ENCODE measurements at places on chromosomes 5 and 9. TPM values are rescaled to one million over a fixed set of nuclear protein-coding genes. Genes with fewer than 3 reads are reported as not detected.

The BASP1 gene
- 0.33 TPM for total RNA-seq

The AGXT2 gene
- not detected for total RNA-seq

The FAM153A gene
- total RNA-seq = 12.8 TPM

The RETREG1 gene
- total RNA-seq = 21.5 TPM

The TAF11L5 gene
- total RNA-seq = not detected

DNA sequence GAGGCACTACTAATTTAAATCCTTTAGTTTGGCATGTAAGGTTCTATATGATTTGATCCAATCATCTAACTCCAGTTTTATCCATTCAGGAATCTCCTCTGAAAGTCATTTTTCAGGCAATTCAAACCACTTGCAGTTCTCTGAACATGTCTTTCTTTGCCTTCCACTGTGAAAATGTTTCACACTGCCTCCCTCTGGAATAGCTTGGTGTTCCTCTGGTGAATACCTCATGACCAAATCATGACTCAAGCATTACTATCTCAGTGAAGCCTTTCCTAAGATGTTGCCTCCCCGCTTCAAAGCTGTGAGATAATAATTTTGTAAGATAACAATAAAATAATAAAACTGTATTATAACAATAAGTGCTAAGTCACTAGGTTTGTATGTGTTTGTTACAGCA lies 981.1 kb downstream of the DTWD2 start:
- no peak for DNase-seq
- H3K27me3 ChIP-seq = no peaks in the 10 kb centered on the region
- no peak overlapping the region for H3K27ac ChIP-seq
- no peaks in the 10 kb centered on the region for H3K36me3 ChIP-seq

- H3K4me3 ChIP-seq = no peak overlapping the region
- H3K27ac ChIP-seq = no peak overlapping the region
- DNase-seq = no peak
- no peaks in the 10 kb centered on the region for H3K4me1 ChIP-seq
Measured at GRCh38 chr5:74051076-74051475, 425.1 kb downstream of the ARHGEF28 start.

- H3K4me1 ChIP-seq = peaks cover 9% of the 10 kb centered on the region
- peaks cover 5% of the 10 kb centered on the region for H3K36me3 ChIP-seq
- peak; percentile 2 for DNase-seq
Measured at GRCh38 chr9:95027914-95028852, 289.3 kb downstream of the FANCC start.

- H3K36me3 ChIP-seq = no peaks in the 10 kb centered on the region
- H3K27ac ChIP-seq = no peak overlapping the region
- no peak overlapping the region for H3K4me3 ChIP-seq
- no peaks in the 10 kb centered on the region for H3K27me3 ChIP-seq
Measured at GRCh38 chr9:114221706-114222465, 66.5 kb downstream of the COL27A1 start.

- no peaks in the 10 kb centered on the region for H3K36me3 ChIP-seq
- no peak overlapping the region for H3K4me3 ChIP-seq
- DNase-seq = no peak
- peaks cover 6% of the 10 kb centered on the region for H3K4me1 ChIP-seq
- no peaks in the 10 kb centered on the region for H3K27me3 ChIP-seq
- H3K27ac ChIP-seq = no peak overlapping the region
Measured at GRCh38 chr5:36945687-36946086, 69.1 kb downstream of the NIPBL start.

- DNase-seq = no peak
- H3K4me1 ChIP-seq = peaks cover 4% of the 10 kb centered on the region
- peaks cover 7% of the 10 kb centered on the region for H3K27me3 ChIP-seq
- no peak overlapping the region for H3K27ac ChIP-seq
- H3K36me3 ChIP-seq = no peaks in the 10 kb centered on the region
- no peak overlapping the region for H3K4me3 ChIP-seq
Measured at GRCh38 chr5:79464695-79465332, 49.1 kb downstream of the HOMER1 start.

DNA sequence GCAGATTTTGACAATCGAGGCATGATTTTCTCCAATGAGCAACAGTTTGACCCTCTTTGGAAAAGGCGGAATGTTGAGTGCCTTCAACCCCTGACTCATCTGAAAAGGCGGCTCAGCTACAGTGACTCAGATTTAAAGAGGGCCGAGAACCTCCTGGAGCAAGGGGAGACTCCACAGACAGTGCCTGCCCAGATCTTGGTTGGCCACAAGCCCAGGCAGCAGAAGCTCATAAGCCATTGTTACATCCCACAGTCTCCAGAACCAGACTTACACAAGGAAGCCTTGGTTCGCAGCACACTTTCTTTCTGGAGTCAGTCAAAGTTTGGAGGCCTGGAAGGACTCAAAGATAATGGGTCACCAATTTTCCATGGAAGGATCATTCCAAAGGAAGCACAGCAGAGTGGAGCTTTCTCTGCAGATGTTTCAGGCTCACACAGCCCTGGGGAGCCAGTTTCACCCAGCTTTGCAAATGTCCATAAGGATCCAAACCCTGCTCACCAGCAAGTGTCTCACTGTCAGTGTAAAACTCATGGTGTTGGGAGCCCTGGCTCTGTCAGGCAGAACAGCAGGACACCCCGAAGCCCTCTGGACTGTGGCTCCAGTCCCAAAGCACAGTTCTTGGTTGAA lies 13.6 kb downstream of the PTPDC1 start:
- H3K4me1 ChIP-seq = peaks cover 3% of the 10 kb centered on the region
- H3K27me3 ChIP-seq = no peaks in the 10 kb centered on the region
- H3K36me3 ChIP-seq = no peaks in the 10 kb centered on the region
- no peak for DNase-seq

- H3K27me3 ChIP-seq = no peaks in the 10 kb centered on the region
- DNase-seq = no peak
- peaks cover 19% of the 10 kb centered on the region for H3K4me1 ChIP-seq
- no peak overlapping the region for H3K27ac ChIP-seq
- peaks cover 31% of the 10 kb centered on the region for H3K36me3 ChIP-seq
Measured at GRCh38 chr5:75460942-75461610, 50.4 kb downstream of the CERT1 start.

GRCh38 chr9:86410281-86410680 lies 56.1 kb upstream of the TUT7 start:
- no peaks in the 10 kb centered on the region for H3K36me3 ChIP-seq
- peaks cover 6% of the 10 kb centered on the region for H3K27me3 ChIP-seq
- H3K4me3 ChIP-seq = no peak overlapping the region
- peaks cover 9% of the 10 kb centered on the region for H3K4me1 ChIP-seq

DNA sequence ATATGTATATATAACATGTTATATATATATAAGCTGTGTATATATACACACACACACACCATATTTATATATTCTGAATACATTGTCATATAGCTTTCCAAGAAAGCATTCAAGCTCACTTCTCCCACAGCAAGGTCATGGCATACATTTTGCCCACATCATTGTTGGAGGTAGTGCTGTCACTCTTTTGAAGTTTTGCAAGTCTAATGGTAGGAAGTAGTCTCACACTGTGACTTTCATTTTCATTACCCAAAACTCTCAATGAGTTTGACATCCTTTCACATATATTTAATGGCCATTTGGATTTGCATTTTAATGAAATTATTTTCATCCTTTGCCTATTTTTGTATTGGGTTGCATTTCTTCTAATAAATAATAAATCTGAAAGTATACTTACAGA lies 59.8 kb upstream of the COX7C start:
- H3K27me3 ChIP-seq = no peaks in the 10 kb centered on the region
- H3K4me3 ChIP-seq = no peak overlapping the region
- DNase-seq = no peak
- H3K36me3 ChIP-seq = no peaks in the 10 kb centered on the region
- no peak overlapping the region for H3K27ac ChIP-seq

GRCh38 chr5:123176224-123176937 lies 87.3 kb downstream of the PRDM6 start:
- DNase-seq = no peak
- no peak overlapping the region for H3K4me3 ChIP-seq

Data from activated CD4-positive, alpha-beta T cell treated with anti-CD3 and anti-CD28 coated beads, Interleukin-2, amount 10 ng/mL, durations not matched to agents 24 days and 14 days (primary cell).